ENCODE measurements at places on chromosomes 1 and 21.

GRCh38 chr21:44530903-44531605, 8.9 kb downstream of the KRTAP10-1 start:
- DNase-seq = no peak

DNA sequence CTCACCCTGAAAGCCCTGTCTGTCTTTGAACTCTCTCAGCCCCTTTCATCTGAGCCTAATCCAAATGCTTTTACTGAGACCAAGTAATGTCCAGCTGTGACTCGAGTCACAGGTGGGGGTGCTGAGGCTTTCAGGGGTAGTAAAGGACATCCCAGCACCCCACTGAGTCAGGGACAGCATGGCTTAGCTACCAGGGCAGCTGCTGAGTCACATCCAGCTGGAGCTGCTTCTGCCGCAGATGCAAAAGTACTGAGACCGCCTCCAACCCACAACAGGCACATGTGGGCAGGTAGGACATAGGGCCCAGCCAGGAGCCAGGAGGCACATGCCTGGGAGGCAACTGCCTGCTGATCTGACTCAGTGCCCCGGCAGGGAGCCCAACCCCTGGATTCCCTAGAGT, 6.7 kb upstream of the VSIG8 start:
- peak; percentile 68 for DNase-seq

- DNase-seq = peak; percentile 31
Observed at GRCh38 chr1:117059334-117059677, 820 bp upstream of the TTF2 start.

- no peak for DNase-seq
Observed at GRCh38 chr1:9200441-9200840, 34.1 kb upstream of the H6PD start.

DNA sequence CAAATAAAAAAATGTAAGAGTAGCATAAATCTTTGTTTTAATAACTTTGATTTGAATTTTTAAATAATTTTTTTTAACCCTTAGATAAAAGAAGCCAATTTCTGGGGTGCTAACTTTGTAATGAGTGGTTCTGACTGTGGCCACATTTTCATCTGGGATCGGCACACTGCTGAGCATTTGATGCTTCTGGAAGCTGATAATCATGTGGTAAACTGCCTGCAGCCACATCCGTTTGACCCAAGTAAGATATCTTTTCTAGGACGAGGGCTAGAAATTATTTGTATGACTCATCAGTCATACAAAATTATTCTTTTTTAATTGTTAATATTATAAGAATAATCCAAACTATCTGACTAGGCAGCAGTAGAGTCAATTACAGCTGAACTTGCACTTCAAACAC, 71.2 kb downstream of the GPR161 start:
- DNase-seq = no peak

DNA sequence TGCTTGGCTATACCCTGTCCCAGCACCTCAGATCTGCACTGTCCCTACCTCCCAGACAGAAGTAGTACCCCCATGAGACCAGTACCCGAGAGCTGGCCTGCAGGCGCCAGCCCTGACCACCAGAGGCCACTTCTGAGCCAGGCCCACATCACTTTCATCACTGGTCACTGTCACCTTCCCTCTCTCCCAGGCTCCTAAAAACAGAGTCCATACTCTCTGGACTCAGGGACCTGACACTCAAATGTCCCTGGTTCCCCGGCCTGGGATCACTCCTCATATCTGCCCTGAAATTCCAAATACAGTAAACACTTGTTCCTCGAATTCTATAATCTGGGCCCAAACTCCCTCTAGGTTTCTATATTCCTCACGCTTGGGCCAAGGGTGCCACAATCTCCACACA, 18.7 kb downstream of the TMEM53 start:
- DNase-seq = no peak

DNA sequence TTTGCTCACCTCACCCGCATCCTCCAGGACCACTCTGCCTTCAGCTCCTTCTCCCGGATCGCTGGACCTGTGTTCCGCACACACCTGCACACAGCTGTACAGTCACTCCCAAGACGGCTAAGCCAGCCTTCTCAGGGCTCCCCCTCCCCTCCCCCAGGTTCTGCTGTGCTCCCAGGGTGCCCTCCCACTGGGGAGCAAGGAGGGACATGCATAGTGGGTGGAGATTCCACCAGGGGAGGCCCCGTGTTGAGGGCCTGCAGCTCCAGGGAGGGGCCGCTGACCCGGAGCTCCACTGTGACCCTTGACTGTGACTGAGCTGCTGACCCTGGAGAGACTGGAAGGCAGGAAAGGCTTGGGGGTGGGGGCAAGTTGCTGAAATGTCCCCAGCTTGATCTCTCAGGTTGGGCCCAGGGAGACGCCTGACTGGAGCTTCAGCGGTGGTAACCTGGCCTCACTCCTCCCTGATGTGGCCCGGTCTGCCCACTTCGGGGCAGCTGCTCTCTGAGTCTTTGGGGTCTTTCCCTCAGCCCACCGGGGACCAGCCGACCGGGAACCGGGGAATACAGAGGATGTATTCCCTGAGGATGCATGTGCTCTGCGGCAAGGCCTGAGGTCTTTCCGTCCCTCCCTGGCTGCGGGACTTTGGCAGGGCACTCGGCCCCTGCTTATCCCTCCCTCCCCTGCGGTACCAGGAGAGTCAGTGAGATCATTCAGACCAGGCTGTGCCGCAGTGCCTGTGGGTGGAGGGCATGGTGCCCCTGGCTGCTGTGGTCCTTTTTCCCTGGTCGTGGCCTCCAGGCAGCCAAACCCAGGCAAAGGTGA, 28.6 kb upstream of the PLCH2 start:
- DNase-seq = no peak

DNA sequence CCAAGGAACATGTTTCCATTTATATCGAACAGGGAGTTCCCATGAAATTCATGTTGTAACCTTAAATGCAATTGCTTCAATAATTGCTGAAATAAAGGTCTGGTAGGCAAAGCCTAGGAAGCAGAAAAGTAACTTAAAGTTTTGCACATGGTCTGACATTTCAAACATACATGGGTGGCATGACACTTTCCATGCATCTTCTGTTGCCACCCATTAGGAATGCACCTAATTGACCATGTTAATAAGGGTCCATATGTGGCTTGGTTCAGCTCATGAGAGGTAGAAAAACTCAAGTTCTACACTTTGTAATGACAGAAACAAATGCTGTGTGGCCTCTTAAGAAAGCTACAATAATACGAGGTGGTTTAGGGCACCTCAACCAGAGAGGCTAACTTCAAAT, 72.0 kb upstream of the GORAB start:
- no peak for DNase-seq

GRCh38 chr1:228925691-228926090, 190.4 kb downstream of the RHOU start:
- no peak for DNase-seq

GRCh38 chr21:46311568-46311967, 12.1 kb downstream of the C21orf58 start:
- DNase-seq = no peak

DNA sequence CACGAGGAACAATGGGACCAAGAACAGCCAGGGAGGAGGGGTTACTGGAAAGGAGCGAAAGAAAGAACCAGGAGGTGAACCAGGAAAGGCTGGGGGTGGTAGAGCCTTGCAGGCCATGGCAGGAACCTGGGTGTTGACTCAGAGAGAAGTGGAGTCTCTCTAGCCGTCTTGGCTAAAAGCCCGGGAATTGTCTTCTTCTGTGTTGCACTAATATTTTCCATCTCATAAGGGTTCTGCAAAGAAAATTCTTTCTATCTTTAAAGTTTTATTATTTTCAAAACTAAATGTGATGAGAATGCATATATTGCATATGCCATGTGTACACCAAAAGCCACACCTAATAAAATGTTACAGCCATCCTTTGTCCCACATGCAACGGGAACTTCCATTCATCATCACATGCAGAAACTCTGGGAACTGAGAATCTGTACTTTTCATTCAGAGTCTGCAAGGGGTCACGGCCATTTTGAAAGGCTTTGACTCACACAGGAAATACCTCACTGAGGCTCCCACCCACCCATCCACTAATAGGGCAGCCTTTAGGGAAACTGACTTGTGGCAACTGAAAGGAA, 38.0 kb downstream of the ERG start:
- no peak for DNase-seq

- no peak for DNase-seq
Observed at GRCh38 chr1:37151789-37152188, 117.5 kb upstream of the GRIK3 start.

DNA sequence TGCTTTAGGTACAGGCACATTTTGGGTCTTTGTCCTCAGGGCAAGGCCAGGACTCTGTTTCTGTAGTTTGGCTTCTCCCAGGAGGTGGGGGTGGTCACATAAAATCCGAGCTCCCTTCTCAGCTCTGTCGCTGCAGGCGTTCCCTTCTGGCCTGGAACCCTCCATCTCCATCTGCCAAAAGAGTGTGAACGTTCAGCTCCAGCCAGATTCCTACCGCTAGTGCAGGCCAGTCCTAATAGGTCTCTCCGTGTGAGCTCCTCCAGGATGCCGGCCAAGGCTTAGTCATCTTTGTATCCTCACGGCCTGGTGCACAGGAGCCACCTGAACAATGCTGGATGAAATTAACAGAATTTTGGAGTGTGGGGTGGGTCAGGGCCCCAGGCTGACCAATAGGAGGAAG, 19.9 kb upstream of the KCNA10 start:
- DNase-seq = no peak

GRCh38 chr1:55823541-55824250, 608.5 kb upstream of the USP24 start:
- no peak for DNase-seq

DNA sequence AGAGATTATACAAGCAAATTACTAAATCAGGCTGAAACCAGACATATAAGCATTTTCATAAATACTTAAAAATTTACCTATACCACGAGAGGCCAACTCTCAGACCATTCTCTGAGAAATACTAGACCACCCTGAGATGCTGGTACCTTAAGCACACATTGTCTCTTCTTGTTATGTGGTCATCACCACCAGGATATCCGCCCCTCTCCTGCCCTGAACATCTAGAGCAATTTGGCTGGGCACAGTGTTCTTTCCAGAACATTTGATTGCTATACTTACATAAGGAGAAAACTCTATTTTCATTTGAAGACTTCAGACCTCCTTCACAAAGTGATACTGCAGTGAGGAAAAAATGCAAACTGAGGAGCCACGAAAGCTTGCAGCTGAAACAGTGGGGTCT, 36.2 kb upstream of the DUSP10 start:
- DNase-seq = no peak

DNA sequence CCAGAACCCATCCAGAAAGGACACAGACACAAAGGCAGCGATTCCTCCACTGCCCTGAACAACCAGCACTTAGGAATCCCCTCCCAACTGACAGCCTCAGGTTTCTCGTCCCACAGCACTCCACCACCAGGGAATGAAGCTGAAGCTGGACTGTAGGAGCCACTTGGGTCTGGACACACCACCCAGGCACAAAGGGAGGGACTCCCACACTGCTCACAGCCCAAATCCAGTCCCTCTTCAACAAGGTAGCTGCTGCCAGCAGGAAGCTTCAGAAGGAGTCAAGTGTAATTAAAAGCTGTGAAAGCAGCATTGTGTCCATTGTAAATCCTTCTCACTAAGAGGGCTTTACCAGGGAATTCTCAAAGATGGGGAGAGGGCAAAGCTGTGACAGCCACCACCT, 29.0 kb downstream of the LMX1A start:
- DNase-seq = no peak

DNA sequence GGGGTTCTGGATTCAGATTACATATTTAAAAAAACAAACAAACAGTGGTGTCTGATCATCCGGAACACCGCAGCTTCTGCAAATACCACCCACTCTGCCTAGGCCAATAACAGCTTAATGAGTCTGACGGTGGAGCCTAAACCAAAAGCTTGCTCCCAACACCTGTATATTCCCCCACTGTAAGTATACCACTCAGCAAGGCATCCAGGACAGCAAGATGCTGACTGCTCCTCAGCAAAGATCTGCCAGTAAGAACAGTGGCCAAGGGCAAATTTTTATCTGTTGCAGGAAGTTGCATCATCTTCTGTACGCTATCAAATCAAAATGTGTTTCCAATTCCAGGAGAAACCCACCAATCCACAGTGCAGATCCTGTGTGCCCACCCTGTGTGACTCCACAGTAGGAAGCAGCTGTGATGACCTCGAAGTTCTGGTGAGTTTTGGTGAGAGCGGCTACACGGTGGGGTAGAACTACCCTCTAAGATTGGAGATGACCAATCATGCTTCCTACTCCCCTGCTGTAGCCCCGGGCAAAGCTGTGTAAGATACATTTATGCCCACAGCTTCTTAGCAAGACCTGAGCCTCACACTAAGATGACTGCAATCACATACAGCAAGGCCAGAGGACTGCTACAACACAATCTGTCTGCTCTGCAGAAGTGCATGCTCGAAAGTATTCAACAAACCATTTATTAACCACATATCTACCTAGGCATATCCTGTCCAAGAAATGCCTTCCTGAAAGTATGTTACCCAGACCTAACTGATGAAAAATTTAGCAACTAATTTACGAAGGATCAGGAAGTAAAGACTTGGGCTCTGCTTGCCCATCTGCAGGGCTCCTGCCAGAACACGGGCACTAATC, 30.5 kb downstream of the SIPA1L2 start:
- DNase-seq = no peak

- DNase-seq = no peak
Observed at GRCh38 chr21:20971296-20971921, 26.8 kb upstream of the NCAM2 start.

DNA sequence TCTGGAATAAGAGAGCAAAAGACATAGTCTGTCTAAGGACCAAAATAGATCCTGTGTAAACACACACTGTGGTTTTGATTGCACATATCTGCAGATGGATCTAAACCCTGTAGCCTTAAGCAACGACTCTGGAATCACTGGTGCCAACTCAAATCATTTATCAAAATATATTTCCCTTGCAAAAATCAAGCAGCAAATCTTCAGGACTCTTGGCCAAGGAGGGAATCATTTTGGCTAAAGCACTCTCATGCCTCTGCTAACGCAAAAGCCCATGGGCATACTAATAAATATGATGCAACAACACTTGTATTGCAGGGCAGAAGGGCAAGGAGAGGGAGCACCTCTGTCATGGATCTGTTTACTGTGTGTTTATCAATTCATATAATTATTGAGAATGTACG, 155.4 kb upstream of the DUSP10 start:
- no peak for DNase-seq

- no peak for DNase-seq
Observed at GRCh38 chr21:35952651-35953340, 107.5 kb downstream of the SETD4 start.

GRCh38 chr1:94045465-94046056, 75.4 kb downstream of the ABCA4 start:
- DNase-seq = peak; percentile 91

DNA sequence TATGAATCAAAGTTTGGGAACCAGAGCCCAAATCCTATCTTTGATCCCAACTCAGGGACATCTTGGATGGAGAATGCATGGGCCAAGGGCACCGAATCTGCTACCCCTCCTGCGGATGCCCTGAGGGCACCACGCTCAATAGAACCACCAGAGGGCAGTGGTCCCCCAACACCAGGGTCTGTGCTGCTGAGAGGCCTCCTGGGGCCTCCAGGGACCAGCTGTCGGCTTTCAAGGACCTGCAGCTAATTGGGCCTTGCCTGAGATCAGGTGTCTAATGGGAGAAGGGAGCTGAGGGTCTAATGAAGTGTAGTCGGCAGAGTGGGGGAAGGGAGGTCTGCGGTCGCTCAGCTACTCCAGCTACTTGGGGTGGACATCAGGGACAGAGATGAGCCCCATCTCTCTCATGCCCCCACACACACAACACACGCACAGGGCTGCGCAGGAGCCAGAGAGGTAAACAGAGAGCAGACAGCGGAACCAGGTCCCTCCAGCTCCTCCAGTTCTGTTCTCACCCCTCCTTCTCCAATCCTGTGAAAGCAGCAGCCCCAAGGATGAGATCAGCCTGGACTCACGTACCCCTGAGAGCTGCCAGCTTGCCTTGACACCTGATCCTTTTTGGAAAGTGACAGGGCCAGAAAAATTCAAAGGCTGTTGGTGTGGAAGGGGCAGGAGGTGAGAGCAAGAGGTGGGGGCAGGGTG, 34.9 kb upstream of the PPP1R15B start:
- no peak for DNase-seq
